ENCODE measurements at places on chromosomes 2 and 18.
A peak's percentile ranks its signal among the peaks of the same experiment; 100 is the strongest.

GRCh38 chr18:47323158-47323557 lies 71.7 kb upstream of the SKOR2 start:
- peak; percentile 73 for DNase-seq

- DNase-seq, result no peak
These were observed 2113.3 kb upstream of the PIK3C3 start for GRCh38 chr18:39841482-39842365.

DNA sequence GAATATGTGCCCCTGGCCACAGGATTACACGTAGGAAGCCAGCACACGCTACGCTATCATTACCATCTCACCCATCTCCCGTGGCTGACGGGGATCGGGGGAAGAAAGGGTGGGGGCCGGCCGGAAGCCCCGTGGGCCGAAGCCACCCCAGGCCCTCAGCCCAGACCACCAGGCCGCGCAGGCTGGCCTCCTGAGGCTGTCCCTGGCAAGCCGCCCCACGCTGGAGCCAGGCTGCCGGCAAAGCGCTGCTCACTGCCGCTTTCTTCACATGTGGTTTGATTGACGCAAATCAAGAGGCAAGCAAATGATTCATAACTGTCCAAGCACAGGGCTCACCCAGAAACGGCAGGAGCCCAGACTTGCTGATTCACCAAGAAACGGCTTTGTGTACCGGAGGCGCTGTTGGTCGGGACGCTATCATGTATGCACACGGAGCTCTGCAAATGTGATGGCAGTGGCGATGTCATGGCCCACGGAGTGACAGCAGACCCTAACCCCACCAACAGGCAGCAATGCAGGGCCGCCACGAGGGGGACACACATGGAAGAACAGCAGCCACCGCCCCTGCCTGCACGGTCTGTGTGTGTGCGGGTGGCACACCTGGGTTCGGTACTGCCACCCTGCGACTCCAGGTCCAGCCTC lies 125.7 kb downstream of the HDAC4 start:
- peak; percentile 80 for DNase-seq

DNA sequence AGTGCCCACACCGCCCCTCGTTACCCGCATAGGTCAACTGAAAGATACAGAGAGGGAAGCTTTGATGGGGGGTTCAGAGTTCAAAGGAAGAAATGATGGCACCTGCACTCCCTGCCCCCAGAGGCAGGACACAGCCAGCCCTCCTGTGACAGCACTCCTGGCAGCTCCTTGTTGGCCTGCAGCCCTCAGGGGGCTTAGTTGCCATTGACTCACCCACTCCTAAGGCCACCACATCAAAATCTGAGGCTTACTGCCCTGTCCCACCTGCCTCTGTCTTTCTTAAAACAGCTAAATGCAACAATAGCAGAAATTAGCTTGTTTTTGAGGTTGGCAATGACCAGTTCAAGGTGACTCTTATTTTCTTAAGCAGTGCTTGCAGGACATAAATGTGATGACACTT lies 31.6 kb upstream of the SLC35F6 start:
- DNase-seq, result no peak

DNA sequence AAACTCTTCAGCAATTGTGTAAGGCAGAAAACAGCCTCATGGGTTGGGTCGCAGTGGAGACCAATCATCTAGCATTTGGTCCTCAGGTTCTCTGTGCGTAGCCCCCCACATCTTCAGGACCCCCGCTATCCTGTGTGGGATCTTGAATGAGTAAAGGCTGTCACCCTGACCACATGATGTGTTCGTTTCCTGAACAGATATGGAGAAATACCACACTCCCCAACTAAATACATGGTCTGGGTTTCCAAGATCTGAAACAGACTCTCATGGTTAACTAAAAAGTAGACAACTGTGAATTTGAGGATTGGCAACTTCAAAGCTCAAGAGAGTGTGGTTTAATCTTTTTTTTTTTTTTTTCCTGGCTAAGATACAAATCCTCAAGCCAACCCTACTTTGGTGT lies 23.2 kb downstream of the DOCK10 start:
- no peak for DNase-seq

- no peak for DNase-seq
These were observed 7.3 kb upstream of the PLEK start for GRCh38 chr2:68357605-68358337.

DNA sequence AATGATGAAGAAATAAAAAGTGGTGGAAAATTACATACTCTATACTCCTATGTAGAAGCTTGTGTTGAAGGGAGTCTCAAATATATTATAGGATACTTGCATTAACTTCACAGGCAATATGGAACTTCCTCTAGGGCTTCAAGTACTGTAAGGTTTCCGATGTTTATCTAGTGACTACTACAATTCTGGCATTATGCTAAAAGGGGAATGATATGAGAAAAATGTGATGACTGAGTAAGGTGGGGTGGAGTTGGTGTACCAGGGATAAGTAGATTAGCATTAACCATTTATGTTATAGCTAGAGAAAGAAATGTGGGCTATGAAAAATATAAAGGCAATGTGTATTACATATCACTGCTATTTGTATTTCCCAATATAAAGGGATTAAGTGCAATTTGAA lies 229.5 kb downstream of the DCC start:
- DNase-seq, result no peak

- no peak for DNase-seq
These were observed 40.7 kb downstream of the TCF7L1 start for GRCh38 chr2:85173909-85174308.

- DNase-seq, result no peak
These were observed 147.0 kb upstream of the LINC00305 start for GRCh38 chr18:64295839-64296238.

DNA sequence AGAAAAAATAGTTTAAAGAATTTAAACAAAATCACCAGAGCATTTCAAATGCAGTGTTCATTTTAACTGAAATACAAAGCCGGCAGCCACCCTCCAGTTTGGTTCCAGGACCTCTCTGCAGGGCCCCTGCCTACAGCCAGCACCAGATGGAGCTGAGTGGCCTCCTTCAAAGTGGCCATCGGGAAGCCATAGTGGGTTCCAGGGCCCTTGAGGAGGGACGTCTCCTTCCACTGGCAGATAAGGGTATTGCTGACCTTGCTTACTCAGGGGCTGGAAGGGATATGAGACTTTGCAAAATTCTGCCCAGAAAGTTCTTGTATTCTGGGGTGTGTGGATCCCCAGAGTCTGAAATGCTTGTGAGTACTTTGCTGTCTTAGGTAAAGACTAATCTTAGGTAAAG lies 205.2 kb upstream of the APCDD1 start:
- no peak for DNase-seq

DNA sequence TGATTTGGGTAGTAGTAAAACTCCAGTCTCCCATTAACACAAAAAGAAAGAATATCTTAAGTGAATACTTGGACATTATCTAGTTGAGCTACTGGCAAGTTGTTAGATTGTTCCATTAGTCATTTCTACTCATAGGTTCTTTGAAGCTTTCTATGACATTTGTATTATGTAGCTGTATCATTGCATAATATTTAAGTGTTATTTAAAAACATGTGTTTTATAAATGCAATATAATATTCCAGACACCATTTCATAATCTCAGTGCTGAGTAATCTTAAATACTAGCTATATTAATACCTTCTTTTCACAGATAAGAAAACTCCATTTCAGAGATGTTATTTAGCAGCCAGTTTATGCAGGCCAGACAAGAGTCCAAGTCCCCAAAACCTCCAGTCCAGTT lies 271.9 kb downstream of the NCKAP5 start:
- DNase-seq, result no peak

GRCh38 chr2:189096769-189097447 lies 82.7 kb downstream of the COL5A2 start:
- DNase-seq, result peak; percentile 89

DNA sequence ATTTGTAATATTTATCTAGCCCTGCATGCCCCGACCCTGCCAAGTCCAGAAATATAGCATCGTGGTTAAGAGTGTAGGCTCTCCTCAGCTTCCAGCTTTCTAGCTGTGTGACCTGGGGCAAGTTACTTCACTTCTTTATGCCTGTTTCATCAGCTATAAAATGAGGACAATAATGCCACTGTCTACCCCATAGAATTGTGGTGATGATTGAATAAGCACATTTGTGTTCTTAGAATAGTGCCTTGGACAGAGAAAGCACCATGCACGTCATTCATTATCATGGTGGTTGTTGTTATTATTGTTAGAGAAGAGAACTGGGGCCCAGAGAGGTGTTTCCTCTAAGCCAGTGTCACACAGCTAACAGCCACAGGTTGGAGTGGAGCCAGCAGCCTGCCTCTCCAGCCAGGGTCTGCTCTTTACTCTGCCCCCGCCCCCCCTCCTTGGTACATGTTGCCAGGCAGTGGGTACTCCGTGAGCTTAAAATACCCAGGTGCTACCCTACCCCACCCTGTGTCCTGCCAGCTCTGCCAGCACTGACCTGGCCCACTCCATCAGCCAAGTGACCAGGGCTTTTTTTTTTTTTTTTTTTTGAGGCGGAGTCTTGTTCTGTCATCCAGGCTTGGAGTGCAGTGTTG lies 202.1 kb downstream of the CTIF start:
- DNase-seq, result no peak

- DNase-seq, result no peak
These were observed 25.4 kb downstream of the USP14 start for GRCh38 chr18:183769-184168.

GRCh38 chr2:36512705-36513104 lies 85.3 kb downstream of the FEZ2 start:
- DNase-seq, result no peak

- DNase-seq, result no peak
These were observed 12.1 kb downstream of the RAB3GAP1 start for GRCh38 chr2:135064149-135064548.

GRCh38 chr18:37307181-37307580 lies 258.4 kb downstream of the CELF4 start:
- DNase-seq, result no peak

DNA sequence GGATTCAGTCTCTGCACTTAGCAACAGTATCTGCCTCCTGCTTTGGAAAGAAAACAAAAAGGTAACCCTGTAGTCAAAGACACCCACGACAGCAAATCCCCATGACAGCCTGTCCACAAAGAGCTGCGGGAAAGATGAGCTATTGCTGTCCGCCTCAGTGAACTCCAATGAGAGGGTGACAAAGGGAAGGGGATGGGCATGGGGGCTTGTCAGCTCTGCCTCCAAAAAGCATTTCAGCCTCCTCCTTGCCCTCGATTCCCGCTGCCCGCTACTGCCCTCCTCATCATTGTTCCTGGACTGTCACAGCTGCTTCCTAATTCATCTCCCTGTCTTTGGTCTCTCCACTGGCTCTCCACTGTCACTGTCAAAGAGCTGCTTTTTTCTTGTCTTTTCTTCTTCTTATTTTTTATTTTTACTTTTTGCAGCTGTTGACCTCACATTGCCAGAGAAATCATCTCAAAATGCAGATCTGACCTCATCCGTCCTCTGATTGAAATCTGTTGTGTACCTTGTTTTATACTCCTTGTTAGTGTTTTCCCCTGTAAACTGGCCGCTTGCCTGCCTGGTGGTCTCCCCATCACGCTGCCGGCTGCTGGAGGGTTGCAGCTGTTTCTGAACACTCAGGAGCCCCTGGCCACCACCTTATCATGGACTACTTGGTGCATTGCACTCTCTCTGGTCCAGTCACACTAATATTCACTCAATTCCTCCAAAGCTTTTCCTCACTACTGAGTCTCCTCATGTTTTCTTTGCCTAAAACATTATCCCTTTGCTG lies 7.9 kb upstream of the E2F6 start:
- DNase-seq, result no peak

DNA sequence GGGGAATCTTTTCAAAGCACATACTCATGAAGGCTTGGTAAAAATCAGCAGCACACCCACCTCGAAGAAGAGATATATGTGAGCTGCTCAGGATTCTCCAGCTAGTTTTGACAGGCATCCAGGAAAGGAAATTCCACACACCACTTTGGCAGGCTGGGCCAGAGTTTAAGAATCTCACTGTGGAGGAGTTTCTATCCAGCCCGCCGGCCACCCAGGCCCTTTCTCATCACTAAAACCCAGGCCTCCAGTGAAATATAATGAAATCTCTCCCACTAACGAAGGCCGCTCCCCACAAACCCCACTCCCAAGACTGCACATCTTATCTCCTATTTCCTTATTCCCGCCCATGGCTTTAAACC lies 202.0 kb downstream of the GLI2 start:
- DNase-seq, result no peak

All from HS-5 (cell line).